Erythroblast (primary cell): ENCODE measurements at places on chromosomes 6 and 20.

DNA sequence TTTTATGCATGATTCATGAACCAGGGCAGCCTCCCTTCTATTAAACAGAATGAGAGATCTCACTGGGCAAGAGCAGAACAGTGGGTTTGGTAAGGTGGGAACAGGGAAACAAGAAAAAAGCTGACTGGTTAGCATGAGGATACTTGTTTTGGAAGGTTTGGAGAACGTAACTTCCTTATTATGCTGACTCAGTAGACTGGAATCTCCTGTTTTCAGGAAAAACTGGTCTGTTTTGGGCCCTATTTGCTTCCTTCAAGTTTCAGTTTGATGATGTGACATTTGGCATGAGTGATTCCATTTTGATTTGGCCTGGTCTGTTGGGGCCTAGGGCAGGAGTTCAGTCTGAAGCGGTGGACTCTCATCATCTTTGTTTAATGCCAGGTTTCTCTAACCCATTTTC lies 172.0 kb downstream of the MYLK4 start:
- DNase-seq, result no peak

DNA sequence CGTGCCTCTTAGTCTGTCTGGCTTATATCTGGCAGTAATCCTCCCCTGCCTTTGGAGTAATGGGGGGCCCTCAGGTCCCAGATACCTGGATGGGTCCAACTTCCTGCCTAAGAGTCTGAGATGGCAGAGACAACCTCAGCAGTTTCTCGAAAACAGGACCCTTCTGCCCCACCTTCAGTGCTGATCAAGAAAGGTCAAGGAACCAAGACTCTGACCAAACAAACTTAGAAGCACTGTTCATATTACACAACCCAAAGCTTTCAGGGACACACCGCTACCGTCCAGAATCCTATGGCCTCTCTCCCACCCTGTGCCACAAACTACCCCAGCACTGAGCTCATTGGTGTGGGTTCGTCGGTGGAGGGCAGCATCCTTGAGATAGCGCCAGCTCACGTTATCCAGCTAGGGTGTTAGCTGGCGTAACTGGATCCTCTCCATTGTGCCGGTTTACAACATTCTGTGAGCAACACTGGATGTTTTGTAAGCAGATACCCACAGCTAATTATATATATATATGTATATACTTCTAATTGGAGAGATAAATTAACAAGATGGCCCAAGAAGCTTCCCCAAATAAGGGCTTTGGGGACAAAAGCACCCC lies 7.6 kb upstream of the TMC2 start:
- no peak for DNase-seq

- DNase-seq, result no peak
These were observed 37.0 kb upstream of the HLA-G start for GRCh38 chr6:29790626-29791025.

GRCh38 chr6:22774129-22774528 lies 204.8 kb downstream of the HDGFL1 start:
- DNase-seq, result no peak

- DNase-seq, result peak; percentile 11
These were observed 27.4 kb upstream of the IGF2R start for GRCh38 chr6:159941286-159942113.

DNA sequence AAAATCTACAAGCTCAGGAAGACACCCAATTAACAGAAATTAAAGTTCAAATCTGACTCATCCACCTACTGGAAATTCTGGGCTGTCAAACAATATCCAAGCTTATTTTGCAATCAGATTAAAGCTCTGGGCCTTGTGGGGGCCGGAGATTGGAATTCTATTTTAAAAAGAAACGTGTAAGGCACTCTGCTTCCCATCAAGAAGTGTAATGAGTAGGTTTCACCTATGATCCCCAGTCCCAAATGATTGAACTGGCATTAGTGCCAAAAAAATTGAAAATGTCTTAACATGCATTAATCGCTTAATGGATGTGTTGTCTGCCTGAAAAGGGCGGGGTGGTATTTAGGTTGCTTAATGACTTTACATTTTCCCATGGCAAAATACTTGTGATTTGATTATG lies 542.4 kb upstream of the BTBD3 start:
- DNase-seq, result no peak

DNA sequence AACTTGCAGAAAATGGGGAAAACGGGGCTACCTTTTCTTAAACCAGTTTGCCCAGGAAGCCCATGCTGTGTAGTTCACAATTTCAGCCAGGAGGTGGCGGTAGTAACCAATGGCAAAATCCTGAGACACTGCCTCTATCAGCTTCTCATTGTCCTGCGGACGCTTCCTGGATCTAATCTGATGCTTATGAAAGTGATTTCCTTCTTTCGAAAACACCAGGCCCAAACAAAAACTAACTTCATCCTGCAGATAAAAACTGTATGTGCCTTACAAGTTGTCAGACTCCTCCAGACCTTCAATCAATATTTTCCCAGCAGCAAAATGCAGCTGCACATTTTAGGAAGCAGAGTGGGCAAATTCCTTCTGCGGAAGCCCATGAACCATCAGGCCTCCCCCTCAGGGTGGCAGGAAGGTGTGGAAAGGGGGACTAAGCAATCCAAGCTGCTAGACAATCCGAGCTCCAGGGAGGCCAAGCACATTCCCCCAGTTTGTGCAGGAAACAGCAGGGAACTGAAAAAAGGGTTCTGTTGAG lies 88.5 kb downstream of the LY86 start:
- DNase-seq, result peak; percentile 80

GRCh38 chr20:24743641-24744040 lies 205.4 kb upstream of the CST7 start:
- no peak for DNase-seq

- no peak for DNase-seq
These were observed 45.3 kb upstream of the NRSN1 start for GRCh38 chr6:24080711-24081110.

DNA sequence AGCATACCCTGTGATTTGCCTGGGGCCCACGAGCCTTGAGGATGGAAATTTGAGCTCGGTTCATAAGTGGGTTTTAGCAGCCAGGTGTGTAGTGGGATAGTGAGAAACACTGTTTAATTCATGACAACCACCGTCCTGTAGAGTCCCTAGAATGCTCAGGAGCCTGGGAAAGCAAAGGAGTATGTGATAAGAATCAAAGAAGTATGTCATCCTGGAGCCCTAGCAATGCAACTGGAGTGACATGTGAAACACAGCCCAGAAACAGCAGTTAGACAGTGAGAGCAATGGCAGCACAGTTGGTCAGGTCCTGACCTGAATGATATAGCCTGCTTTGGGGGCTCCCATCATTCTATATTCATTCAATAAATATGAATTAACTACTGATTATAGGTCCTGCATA lies 161.2 kb upstream of the ECI2 start:
- DNase-seq, result no peak

DNA sequence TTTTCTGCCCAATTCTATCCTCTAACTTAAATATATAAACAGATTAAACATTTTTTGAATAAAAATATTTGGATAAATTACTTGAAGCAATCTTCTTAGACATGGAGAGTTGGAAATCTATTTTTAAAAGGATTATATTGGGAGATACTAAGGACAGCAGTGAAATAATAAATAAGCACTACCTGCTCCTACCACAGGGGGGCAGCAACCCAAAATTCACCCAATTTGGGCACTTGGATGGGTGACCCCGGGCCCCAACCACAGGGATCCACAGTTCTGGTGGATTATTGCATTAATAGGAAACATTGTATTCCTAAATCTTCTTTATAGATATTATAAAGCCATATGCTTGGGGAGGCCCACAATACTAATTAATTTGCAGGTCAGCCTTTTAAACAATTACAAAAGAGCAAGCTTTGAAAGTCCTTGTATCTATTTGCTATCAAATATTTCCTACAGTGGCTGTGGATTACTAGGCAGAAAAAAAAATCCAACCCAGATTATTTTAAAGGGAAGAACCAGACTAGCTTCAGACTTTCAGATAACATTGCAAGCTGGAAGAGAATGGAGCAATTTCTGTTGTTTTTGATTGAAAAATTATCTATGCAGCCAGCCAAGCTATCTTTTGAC lies 66.4 kb upstream of the PDE10A start:
- peak; percentile 21 for DNase-seq

GRCh38 chr6:13331516-13332348 lies 3.4 kb upstream of the TBC1D7 start:
- DNase-seq, result peak; percentile 61

DNA sequence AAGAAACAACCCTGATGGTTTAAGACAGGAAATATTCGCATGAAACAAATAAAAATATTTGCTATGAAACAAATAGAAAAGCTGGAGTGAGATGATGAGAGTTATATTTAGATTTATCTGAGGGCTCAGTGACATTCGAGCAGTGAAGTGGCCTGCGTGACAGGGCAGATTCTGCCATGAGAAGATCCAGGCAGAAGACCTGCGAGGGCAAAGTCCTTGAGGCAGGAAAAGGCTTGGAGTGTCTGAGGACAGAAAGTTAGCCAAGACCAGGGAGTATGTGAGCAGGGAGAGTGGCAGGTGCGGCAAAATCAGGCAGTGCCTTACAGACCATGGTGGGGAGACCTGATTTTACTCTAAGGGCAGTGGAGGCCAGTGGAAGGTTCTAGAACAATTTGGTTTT lies 66.9 kb upstream of the RIN2 start:
- no peak for DNase-seq

GRCh38 chr6:28747083-28747630 lies 176.6 kb downstream of the TRIM27 start:
- DNase-seq, result no peak

DNA sequence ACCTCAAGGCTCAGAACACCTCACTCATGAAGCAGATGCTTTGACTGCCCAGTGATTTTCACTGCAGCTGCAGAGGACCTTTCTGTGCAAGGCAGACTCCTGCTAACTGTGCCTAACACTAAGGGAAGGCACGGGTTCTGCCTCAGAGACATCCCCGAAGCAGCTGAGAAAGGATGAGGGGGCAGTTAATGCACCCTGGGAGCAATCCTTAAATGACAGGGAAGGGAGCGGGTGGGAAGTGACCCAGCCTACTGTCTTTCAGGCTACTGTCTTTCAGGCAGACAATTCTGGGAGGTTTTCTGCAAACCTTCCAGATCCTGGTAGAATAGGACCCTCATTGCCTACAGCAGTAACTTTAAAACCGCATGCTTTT lies 55.3 kb downstream of the NDUFAF5 start:
- DNase-seq, result no peak

GRCh38 chr6:87661016-87661415 lies 41.0 kb downstream of the AKIRIN2 start:
- no peak for DNase-seq

DNA sequence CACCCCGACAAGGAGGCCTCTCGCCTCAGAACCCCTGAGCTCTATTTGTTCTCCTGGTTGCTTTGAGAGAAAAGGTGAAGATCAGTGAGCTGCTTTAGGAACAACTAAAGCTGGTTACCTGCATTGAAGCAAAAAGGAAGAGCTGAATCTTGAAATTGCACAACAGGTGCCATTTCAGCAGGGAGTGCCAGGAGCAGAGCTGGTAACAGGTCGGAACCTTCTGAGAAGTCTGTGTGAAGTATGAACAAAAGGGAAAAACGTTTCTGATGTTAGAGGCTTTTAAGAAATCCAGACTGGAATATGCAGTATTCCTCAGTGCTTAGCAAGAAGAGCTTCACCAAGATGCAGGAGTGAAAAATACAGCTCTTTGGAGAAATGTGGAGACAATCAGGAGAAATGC lies 164.0 kb downstream of the TMEM242 start:
- no peak for DNase-seq

GRCh38 chr20:50274570-50275430 lies 84.2 kb downstream of the CEBPB start:
- DNase-seq, result no peak

GRCh38 chr6:144190593-144190992 lies 40.3 kb downstream of the STX11 start:
- no peak for DNase-seq

GRCh38 chr6:141550471-141550870 lies 582.3 kb upstream of the GJE1 start:
- no peak for DNase-seq

DNA sequence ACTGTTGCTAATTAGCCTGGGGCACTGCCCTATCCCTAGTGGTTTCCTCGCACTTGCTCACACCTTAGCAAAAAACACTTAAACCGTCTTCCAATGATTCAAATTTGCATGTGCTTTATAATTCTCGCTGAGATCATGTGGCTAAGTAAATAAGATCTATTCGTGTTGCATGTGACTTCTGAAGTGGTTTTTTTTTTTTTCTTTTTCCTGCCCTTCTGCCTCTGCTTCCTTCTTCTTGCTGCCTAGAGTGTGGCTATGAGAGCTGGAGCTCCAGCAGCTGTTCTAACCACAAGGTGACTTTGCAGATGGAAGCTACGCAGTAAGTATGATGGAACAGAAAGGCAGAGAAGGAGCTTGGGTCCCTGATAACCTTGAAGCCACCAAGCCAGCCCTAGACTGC lies 36.5 kb downstream of the SULF2 start:
- no peak for DNase-seq

GRCh38 chr6:3251462-3252314 lies 7.1 kb upstream of the PSMG4 start:
- peak; percentile 89 for DNase-seq

- DNase-seq, result no peak
These were observed 116.6 kb downstream of the ZDHHC14 start for GRCh38 chr6:157497579-157497978.

DNA sequence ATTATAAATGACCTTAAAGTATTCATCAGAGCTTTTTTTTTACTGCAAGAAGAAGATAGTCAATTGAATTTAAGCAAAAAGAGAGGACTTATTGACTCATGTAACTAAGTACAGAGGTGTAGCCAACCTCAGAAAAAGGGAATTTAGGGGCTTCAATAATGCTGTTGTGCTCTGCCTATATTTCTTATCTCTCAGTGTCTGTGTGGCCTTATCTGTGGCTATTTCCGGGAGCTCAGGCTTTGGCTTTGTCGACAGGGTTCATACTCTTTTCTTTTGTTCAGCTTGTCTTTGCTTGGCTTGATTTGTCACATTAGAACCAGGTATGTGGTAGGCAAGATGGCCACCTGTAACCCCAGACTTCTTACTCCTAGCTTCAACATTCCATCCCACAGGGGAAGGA lies 38.6 kb upstream of the FABP7 start:
- no peak for DNase-seq

- no peak for DNase-seq
These were observed 259.9 kb upstream of the SASH1 start for GRCh38 chr6:148082696-148083095.

- no peak for DNase-seq
These were observed 6.4 kb downstream of the SLC2A12 start for GRCh38 chr6:134046054-134046453.

- no peak for DNase-seq
These were observed 37.9 kb downstream of the PTPRA start for GRCh38 chr20:2911200-2911599.

DNA sequence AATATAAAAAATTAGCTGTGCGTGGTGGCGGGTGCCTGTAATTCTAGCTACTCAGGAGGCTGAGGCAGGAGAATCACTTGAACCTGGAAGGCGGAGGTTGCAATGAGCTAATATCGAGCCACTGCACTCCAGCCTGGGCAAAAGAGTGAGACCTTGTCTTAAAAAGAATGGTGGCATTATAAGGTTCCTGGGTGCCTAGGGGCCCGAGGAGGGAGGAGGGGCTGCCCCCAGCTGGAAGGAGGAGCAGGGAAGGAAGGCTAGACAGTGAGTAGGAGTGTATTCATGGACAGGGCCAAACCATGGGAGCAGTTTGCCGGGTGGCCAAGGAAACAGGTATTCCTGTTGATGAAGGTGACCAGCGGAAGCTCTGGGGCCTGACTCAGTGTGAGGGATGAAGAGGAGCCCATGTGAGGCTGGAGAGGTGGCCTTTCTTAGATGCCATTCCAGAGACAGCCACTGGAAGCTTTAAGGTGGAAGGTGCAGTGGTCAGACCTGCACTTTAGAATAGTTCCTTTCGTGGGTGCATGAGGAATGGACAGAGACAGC lies 24.2 kb downstream of the MANBAL start:
- DNase-seq, result no peak

- no peak for DNase-seq
These were observed 28.6 kb downstream of the C6orf89 start for GRCh38 chr6:36914227-36914794.

- peak; percentile 9 for DNase-seq
These were observed 34.2 kb downstream of the ARHGAP40 start for GRCh38 chr20:38635721-38636288.
